Activated T-helper 1 cell treated with Interleukin-2 at 50 U/mL for 16 hours (primary cell): ENCODE measurements at places on chromosomes 11 and 22.

GRCh38 chr22:18954990-18955571, 19.0 kb upstream of the PRODH start:
- DNase-seq = no peak

- no peak for DNase-seq
Measured at GRCh38 chr11:90646706-90647105, 423.9 kb upstream of the CHORDC1 start.

DNA sequence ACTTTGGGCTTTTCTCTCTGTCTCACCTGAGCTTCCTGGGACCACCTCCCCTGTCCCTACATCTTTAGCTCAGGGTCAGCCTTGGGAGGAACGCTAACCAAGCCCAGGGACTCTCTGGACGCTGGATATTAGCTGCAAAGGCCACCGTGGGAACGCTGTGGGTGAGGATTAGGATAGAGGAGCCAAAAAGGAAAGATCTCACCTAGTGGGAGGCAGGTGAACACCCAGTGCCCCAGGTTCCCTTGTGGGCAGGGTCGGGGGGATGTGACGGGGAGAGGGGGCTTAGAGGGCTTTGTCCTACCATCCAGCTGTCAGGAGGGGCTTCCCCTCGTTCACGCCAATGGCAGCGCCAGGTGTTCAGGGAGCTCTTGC, 50.2 kb downstream of the LINC01488 start:
- no peak for DNase-seq

DNA sequence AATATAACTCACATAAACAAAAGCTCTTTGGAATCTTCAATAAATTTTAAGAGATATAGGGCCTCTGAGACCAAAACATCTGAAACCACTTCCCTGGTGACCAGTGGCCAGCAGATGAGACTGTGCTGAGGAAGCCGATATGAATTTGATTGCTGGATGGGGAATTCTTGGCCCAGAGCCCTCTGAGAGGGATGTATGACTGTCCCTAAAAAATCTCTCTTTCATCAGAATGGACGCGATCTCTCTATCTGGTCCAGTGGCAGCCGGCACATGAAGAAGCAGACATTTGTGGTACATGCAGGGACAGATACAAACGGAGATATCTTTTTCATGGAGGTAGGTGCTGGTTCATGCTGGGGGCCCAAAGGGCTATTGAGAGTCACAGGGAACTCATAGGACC, 37.5 kb downstream of the MYBPC3 start:
- no peak for DNase-seq

DNA sequence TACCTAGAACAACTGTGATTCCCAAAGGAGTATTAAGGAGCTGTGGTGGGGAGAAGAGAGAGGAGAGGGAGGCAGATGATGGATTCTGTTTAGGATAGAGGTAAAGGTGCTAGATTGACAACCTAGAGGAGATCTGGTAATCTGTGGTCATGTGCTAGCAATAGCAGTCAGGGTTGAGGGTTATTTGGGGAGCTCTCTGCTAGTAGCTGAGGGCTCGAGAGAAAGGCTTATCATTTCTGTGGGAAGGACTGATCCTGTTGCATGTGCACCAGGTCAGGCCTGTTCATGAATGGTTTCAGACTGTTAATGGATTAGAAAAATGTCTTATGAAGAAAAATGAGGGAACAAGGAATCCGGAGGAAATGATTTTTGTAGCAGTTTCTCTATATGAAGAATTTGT, 63.2 kb downstream of the MTMR3 start:
- no peak for DNase-seq

DNA sequence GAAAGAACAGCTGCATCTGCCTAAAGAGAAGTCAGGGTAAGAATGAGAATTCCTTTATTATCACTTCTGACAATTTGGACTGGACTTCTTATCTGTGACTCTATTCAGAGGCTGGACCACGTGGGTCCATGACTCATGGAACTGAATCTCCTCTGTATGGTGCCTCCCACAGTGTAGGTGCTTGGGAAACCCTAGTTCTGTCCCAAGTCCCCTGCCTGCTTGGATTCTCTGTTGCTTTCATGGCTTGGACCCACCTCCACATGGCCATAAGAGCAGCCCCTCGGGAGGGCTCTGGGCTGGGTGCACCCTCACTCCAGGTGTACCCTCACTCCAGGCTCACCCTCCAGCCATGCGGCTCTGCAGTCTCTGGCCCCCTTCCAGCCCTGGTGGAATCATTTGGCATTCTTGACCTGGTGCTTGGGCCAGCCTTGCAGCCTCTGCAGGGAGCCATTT, 153.4 kb downstream of the CACNA1I start:
- DNase-seq = no peak

DNA sequence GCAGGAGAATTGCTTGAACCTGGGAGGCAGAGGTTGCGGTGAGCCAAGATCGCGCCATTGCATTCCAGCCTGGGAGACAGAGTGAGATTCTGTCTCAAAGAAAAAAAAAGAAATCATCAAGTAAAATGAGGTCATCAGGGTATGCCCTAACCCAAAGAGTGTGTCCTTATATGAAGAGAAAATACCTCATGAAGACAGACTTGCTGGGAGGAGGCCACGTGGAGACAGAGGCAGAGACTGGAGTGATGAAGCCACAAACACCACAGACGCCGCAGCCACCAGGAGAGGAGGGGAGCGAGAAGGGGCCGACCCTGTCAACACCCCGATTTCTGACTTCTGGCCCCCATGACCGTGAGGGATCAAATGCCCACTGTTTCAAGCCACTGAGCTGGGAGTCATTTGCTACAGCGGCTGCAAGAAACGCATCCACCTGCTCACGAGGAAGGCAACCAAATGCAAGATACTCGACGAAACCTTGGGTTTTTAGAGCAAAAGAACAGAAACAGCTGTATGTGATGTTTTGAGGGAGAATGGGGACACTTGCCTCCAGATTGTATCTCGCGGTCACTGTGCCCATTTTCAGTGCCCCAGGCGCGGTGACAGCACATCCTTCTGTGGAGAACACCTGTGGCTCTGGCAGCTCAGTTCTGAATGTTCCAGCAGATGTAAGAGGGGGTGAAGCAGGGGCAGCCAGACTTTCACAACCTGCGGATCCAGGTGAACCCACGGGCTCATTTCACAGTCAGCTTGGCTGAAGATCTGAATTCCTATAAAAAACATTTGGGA, 1317.2 kb downstream of the TBC1D22A start:
- DNase-seq = no peak

GRCh38 chr11:6410695-6411430, 8.0 kb downstream of the APBB1 start:
- DNase-seq = no peak

DNA sequence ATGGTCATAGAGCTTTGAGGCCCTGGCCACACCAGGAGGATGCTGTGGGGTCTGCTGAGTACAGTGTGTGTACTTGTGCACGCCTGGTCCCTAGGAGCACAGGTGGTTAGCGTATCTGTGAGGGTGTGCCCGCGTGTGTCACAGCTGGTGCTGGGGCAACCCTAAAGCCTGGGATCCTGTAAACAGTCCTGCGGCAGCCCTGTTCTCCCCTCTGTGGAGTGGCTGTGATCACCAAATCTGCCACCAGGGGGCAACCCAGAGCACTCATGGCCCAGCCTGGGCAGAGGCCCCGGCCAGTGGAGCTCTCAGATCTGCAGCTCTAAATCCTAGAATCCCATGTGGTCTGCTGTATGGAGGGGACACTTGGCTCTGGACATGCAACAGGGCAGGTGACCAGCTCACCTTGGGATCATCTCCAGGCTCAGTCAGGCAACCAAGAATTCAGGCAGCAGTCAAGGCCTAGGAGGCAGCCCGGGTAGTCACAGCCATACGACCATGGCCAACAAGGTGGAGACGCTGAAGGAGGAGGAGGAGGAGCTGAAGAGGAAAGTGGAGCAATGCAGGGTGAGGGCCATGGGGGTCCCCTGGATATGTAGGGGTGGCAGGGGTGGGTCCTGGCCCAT, 3.9 kb downstream of the SH3BP1 start:
- peak; percentile 69 for DNase-seq

- no peak for DNase-seq
Measured at GRCh38 chr11:111731821-111732220, 34.4 kb downstream of the PPP2R1B start.

- DNase-seq = peak; percentile 82
Measured at GRCh38 chr11:103108933-103109817, at the start of gene DYNC2H1. TSS of gene DYNC2H1 (plus strand) at chr11:103109426. CDS start at chr11:103109575, 149 bp downstream.

DNA sequence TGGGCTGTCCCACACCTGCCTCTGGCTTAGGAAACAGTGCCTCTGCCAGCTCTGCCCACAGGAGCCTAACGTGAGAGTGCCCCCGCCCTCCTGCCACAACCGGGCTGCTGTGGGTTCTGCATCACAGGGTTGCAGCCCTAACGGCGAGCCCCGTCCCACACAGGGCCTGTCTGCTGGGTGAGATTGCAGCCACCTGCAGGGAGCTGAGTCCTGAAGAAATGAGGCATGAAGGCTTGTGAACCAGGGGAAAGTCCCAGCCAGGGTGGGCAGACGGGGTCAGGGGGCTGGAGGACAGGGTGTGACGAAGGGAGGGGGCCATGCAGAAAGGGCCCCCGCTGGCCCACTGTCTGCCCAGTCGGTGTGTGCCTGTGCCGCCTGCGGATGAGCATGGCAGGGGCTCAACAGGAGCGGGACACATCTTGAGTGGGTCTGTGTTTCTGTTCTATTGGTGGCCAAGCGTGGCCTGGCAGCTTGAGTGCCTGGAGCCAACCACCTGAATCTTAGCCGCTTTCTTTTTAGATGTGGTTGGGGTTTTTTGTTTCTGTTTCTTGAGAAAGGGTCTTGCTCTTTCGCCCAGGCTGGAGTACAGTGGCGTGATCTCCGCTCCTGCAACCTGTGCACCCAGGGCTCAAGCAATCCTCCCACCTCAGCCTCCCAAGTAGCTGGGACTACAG, 38.9 kb downstream of the CTTN start:
- no peak for DNase-seq

- DNase-seq = no peak
Measured at GRCh38 chr11:30789270-30789669, 203.1 kb upstream of the MPPED2 start.

DNA sequence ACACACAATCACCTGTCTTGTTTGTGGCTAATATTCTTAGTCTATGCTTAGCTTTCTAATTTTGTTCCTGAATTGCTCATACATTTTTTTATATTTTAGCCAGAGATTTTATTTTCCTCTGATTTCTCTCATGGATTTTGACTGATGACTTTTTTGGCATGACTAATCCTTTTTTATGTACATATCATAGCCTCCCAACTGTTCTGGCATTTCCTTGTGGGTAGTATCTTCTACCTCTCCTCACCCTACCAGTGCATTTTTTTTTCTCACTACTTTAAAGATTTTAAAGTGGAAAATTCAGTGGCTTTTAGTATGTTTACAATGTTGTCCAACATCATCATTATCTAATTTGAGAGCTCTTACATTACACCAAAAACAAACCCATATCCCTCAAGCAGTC, 84.4 kb upstream of the TENM4 start:
- no peak for DNase-seq

- DNase-seq = no peak
Measured at GRCh38 chr11:85800595-85801342, 10.2 kb downstream of the SYTL2 start.

DNA sequence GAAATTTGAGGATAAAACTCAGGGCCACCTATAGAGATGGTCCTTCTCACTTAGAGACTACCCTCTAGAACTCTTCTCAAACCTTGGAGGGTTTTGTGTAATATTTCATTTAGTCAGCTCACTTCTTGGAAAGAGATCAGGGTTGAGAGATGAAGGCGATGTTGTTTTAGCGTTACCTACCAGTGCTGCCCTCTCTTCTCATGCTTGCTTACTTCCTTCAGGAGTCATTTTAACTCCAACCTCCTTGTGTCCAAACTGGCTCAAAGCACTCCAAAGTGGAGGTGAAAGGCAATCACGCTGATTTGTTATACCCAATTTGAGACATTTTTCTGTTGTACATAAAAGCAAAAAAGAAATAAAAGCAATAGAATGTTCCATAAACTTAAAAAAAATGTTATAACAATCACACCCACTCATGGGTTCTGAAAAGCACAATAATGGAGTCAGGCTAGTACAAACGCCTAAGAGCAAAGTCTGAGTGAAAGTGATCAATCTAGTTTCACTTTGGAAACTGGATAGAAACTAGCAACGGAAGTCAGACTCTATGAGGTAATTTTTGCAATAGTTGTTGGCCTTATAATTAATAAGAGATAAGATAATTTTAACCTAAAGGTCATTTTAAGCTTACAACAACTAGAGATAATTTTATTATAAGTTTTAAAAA, 117.1 kb downstream of the MRTFA start:
- no peak for DNase-seq

DNA sequence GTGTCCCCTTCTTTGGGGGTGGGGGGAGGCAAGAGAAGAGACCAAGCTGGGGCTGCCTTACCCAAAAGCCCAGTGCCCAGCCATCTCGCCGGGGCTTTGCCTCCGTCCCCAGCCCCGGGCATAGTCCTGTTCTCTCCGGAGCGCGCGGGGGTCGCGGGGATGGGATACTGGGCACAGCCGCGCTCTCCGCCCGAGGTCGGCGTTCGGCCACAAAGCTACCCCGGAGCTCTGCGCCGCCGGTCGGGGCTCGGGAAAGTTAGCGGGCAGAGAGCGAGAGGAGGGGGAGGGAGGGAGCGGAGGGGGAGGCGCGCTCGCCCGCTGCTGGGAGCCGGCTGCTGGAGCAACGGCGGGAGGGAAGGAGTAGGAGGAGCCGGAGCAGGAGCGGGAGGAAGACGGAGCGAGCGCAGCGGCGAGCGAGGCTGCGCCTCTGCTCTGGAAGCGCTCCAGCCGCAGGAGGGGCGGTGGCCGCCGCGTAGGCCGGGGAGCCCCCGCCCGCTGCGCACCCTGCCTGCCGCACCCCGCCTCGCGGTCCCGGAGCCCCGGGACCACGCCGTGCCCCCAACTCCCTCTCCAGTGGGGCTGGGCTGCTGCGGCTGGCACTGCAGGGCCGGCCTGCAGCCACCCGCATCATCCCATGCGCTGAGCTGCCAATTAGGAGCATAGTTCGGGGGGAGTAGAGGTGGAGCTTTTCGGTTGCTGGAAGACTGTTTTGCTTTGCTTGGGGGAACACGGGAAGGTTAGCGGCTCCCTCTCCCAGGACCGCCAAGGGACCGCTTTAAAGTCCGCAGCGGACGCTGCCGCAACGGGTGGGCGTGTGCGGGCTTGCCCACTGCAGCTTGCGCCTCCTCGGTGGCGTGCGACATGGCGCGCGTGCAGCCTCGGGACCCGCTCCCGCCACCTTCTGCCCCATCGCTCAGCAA, at the start of gene SCN4B:
Gene SCN4B, minus strand, starts transcription at position 272 of the 920 bp plus-strand sequence. Its CDS starts 150 bp downstream, at position 122.
- no peak for DNase-seq

- DNase-seq = no peak
Measured at GRCh38 chr11:102316346-102316904, 859 bp upstream of the BIRC3 start.

DNA sequence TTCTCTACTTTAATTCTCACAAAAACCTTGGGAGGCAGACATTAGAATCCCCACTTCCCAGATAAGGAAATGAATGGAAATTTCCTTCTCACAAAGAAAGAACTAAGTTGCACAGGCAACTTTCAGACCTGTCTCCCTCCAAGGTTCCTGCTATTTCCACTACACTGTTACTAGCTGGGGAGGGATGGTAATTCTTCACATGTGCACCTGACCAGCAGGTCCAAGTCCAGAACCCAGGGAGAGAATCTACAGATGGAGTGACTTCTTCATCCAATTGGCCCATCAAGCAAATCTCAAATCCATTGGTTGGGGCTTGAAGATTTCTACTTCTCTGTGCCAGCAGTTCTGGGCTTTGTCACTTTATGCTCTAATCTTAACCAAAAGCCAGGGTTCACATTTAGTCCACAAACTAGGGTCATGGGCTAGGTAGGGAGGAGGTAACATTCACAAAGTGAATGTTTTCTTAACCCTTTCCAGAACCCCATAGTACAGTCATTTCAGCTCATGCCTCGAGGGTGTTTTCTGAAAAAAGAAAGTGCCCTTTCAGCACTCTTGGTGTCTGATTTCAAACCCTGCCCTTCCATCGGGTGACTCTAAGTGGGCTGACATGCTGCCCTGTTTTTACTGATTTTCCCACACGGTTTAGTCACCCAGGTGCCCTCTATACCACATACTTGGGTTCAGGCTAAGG, 2.7 kb downstream of the POU2AF1 start:
- no peak for DNase-seq
